ENCODE measurements at places on chromosomes 3 and 15.

DNA sequence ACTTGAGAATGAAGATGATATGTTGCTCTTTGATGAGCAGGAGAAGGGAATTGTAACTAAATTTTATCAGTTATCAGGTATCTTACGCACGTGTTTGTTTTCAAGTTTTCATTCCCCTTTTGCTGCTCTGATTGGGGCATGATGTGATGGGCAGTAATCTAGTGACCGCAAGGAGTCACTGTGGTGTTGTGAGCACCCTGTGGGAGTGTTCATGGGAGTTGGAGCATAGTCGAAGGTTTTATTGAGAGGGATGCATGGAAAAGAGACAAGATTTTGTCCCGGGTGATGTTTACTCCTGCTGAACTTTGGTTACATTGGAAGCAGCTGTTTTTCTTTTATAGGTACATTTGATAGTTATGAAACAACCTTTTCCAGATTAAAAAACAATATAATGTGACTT, 2.1 kb downstream of the FAN1 start:
- no peak for DNase-seq

DNA sequence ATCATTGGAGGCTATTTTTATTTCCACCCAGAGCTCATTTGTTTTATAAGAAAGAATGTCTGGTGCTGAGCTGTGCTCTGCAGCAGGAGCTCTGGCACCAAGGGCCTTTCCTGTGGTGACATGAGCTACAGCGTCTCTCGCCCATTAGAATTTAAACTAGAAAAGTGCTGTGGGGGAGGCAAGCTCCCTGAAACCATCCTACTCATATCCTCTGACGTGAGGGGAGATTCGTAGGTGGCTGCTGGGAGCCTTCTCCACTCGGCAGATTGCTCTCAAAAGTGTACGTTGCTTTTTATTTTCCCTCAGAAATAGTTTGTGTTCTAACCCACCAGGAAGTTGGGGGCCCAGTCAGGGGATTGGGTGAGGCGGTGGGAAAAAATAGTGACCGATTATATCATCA, 76.3 kb upstream of the ARHGEF3 start:
- DNase-seq = no peak

- no peak for DNase-seq
Measured at GRCh38 chr3:31091748-31092147, 197.3 kb upstream of the GADL1 start.

- no peak for DNase-seq
Measured at GRCh38 chr3:112467539-112467938, 31.7 kb downstream of the BTLA start.

DNA sequence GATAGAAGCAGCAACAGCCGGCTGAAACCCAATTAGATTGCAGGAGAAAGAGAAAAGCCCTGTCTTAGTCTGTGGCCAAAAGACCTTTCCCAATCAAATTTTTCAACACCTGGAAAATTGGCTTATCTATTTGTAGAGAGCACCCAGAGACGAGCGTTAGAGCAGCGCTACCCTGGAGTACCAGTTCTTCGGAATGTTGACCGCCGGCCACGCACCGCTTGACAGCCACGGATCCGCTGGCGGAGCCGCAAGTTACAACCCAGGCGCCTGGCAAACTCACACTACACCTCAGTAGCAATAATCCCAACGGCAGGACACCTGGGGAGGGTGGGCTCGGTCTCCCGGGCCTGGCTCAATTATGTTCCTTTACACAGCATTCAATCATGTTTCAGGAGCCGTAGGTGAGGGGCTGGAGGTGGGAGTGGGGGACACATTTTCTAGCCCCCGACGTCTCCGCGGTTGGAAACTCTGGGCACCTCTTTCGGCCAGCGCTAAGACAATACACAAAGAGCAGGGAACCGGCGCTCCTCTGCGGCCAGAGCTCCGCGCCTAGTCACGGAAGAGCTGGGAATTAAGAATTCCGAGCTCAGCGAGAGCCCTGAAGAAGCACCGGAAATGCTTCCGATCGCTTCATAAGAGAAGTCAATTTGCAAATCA, 1.2 kb downstream of the MB21D2 start:
- DNase-seq = no peak

- DNase-seq = no peak
Measured at GRCh38 chr3:9248522-9249271, 749 bp downstream of the SRGAP3 start.

GRCh38 chr3:76122007-76122406, 336.7 kb upstream of the ZNF717 start:
- DNase-seq = no peak

- DNase-seq = peak; percentile 33
Measured at GRCh38 chr3:128153156-128154041, at the start of gene EEFSEC. Gene EEFSEC (plus strand): TSS chr3:128153481. CDS start chr3:128153508, 27 bp downstream.

- DNase-seq = no peak
Measured at GRCh38 chr3:154164387-154164786, 43.2 kb downstream of the ARHGEF26 start.
